ENCODE measurements at places on chromosomes 7 and 10.
A peak's percentile ranks its signal among the peaks of the same experiment; 100 is the strongest.

- peak; percentile 9 for DNase-seq
These were observed 5.0 kb downstream of the CD36 start for GRCh38 chr7:80643336-80643915.

- DNase-seq: no peak
These were observed 19.1 kb upstream of the GJD4 start for GRCh38 chr10:35585903-35586535.

DNA sequence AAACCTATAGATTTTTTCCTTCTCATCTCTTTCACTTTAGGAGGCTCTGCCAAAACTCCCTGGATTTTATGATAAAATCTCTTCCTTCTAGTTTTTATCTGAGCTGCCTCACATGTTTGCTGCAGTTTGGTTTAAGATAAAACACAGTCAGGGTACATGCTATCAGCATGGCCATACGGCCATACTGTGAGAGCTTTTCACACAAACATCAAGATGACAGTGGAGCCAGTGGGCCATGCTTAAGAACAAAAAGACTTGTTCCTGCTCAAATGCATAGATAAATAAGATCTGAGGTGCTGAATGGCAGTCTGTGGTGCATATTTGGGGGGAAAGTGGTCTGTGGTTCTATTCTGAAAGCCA is 91.0 kb downstream of the ELMO1 start:
- no peak for DNase-seq

DNA sequence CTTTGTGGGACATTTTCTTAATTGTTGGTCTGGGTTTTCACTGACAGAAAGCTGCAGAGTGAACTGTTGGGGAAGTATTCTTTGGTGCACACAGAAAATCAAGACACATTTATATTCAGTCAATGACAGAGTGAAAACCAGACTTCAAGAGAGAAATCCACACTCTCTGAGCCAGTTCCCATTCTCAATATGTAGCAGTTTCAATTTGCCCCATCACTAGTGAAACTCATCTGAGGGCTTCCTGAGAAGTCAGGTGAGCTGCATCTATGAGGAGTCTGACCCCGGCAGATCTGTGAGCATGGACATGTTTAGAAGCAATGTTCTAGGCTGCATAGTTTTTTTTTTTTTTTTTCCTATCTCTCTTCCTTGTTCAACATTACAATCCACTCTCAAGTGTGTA is 163.7 kb upstream of the AHR start:
- DNase-seq: no peak

DNA sequence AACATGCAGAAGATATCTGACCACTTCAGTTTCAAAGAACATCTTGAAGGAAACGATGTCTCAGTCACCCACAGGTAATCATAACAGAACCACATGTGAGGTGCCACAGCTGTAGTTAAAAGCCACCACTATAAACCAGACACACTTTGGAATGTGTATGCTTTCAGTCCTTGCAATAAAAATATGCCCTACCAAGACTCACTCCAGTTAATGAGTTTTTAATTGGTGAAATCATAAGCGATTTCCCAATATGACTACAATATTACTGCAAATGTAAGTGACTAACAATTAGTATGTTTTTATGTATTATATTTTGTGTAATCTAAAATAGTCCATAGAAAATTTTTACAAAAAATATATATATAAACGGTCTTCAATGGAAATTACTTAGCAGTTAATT is 428.2 kb downstream of the PARD3 start:
- DNase-seq: no peak

GRCh38 chr7:25167262-25167843 is 42.3 kb upstream of the CYCS start:
- DNase-seq: no peak

- no peak for DNase-seq
These were observed 285.8 kb downstream of the DNAJB6 start for GRCh38 chr7:157622408-157623205.

GRCh38 chr10:30467651-30468338 is 33.8 kb downstream of the MAP3K8 start:
- DNase-seq: no peak

GRCh38 chr7:114720725-114721124 is 201.2 kb upstream of the MDFIC start:
- DNase-seq: no peak

Measured in iris pigment epithelial cell (primary cell).